Activated naive CD8-positive, alpha-beta T cell treated with anti-CD3 and anti-CD28 coated beads, Interleukin-2, amount 50 U/mL, for 16 hours (primary cell): ENCODE measurements at places on chromosomes 3 and 15.

GRCh38 chr3:191362524-191363090 lies 32.3 kb upstream of the UTS2B start:
- DNase-seq: no peak

DNA sequence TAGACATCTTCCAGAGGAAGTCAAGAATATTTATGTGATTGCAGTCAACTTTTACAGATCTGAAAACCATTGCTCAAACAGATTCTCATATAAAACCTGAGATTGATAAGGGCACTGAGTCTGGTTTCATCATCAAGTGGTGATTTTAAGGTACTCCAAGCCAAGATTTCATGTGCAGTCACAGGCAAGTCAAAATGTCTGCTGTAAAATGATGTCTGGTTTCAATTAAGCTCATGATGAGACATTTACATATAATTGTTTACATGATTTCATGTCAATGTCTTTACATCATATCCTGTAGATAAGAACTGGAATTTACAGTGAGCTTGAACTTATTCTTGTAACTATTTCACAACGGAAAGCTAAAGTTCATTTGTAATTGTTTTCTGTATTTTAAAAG lies 1215.5 kb downstream of the ROBO2 start:
- no peak for DNase-seq

GRCh38 chr3:146747051-146747450 lies 141.9 kb upstream of the PLSCR5 start:
- DNase-seq: no peak

DNA sequence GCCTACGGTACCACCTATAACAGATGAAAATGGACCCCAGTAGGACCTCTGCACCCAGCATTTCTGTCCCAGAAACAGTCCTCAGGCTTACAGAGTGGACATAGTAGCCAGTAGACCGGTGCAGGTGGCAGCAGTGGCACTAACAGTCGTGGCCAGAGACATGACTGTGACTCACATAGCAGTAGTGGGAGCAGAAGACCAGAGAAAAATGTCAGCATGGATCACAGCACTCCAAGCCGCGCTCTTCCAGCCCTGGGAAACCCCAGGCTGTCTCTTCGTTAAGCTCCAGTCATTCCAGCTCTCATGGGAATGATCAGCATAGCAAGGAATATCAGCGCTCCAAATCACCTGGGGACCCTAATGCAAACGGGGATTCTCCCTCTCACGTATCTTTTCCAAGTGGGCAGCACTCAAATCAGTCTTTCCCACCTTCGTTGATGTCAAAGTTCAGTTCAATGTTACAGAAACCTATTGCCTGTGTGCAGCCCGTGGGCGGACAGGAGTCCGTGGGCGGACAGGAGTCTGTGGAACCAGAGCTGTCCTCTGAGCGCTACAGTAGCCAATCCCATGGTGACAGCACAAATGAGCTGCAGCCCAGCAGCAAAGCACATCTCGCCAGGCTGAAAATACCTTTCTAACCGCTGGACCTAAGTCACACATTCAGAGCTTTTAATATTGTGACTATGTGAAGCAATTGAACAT lies 10.5 kb downstream of the BFSP2 start:
- DNase-seq: no peak

GRCh38 chr3:17514597-17514996 lies 227.8 kb downstream of the TBC1D5 start:
- DNase-seq: no peak

DNA sequence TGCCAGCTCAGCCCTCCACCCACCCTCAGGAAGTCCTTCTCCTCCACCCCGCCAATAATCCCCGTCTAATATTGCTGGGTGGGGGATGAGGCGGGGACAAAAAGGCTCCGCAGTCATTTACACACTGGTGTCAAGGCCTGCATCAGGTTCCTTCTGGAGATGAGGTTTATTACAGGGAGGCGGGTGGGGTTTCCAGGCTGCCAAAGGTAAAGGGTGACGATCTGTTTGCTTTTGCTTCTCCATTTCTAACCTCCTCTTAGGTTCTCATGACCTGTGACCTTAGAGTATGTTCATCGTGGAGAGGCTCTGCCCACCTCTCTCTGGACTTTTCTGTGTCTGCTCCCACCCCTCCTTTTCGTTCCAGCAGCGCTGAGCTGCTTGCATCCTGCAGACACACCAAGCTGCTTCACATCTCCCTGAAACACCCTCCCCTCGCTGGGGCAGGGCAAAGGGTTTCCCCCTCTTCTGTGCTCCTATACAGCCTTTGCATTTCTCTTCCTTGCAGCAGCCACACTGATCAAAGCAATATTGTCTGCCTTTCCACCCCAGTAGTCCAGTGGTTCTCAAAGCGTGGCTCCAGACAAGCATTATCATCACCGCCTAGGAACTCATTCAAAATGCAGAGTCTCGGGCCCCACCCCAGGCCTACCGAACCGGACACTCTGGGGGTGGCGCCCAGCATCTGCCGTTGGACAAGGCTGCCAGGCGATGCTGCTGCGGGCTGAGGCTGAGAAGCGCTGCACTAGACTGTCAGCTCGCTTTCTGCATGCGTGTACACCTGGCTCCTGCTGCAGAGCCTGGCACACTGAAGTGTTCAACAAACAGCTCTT lies 26.6 kb downstream of the CA12 start:
- DNase-seq: no peak

- DNase-seq: no peak
Observed at GRCh38 chr3:39065197-39065596, 13.4 kb downstream of the WDR48 start.

DNA sequence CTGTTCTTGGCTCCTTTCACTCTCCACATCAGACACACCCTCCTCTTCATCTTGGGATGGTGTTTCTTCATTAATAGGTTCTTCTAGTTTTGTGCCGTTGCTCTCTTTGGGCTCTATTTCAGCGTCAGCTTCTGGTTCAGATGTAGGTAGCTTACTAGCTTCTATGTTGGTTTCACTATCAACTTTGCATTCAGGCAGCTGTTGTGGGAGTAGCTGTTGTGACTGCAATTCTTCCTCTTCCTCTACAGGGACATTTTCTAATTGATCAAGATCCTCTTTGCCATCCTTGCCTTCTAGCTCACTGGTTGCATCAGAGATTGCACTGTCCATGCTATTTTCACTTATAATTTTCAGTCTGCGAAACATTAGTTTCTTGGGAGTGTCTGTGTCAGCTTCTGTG lies 80.1 kb downstream of the SETD2 start:
- no peak for DNase-seq

DNA sequence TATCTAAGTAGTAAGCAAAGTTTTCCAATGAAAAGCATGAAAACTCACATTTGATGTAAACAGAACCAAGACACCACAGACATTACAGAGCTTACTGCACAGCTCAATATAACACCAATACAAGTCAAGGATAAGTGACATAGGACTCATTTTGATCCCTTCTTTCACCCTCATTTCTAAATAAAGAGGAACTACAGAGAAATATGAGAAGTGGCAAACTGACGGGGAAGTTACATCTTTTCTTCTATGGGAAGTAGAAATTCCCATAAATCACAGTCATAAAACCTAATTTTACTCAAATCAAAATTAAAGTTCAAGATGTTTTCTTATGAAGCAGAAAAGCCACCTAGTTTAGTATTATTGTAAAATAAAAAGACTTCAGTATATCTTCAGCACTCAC lies 3.8 kb downstream of the ATG3 start:
- DNase-seq: no peak

- DNase-seq: no peak
Observed at GRCh38 chr15:44722011-44722410, 10.7 kb downstream of the B2M start.

DNA sequence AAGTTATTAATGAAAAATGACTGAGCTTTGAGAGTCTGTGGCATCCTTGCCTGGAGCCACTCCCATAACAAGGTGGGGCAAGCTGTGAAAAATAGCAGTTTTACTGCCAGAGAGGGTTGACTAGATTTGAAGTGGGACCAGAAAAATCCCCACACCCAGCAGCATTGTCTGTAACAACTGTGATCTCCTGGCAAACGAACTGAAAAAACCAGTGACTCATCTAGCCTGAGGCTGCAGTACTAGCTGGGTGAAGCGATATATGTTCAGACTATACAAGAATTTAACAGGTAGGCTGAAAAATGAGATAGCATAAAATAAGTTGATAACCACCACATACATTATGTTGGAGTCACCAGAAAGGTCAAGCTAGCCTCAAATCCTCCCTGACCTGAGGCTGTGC lies 64.0 kb downstream of the DPH6 start:
- DNase-seq: no peak

DNA sequence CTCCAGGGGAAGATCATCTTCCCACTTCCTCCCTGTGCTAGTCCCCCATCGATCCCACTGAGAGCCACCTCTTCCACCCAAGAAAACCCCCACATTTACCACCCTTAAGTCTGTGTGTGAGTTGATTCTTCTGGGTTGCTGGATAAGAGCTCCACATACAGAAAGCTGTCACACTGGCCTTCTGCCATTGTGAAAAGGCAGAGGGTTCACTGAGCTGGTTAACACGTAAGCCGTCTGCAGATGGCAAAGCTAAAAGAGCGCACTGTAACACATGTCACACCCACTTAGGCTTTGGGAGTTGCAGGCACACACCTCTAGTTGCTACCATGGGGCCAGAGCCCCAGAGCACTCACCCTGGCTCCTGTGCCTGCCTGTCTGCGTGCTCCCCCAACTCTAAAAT lies 309.8 kb upstream of the LRRC3B start:
- no peak for DNase-seq

GRCh38 chr15:69491038-69491505 lies 38.5 kb downstream of the RPLP1 start:
- no peak for DNase-seq

- no peak for DNase-seq
Observed at GRCh38 chr3:63343674-63344073, 65.6 kb downstream of the SYNPR start.

GRCh38 chr3:191254098-191254873 lies 55.2 kb downstream of the OSTN start:
- DNase-seq: no peak

DNA sequence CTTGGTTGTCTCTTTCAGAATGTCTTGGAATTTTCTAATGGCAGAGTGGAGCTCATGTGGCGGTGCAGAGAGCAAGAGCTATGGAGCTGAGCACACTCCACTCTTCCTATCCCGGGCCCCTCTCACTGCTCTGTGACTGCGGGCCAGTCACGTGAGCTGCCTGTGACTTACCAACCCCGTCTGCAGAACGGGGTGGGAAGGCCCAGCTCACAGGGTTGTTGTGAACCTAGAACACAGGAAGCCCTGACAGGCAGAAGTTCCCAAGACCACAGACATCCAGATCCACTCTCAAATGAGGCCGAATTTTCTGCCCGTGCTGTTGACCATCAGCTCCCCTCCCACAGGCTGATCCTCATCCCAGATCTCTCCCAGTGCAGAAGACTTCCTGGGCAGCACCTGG lies 35.5 kb upstream of the PLXNA1 start:
- no peak for DNase-seq

DNA sequence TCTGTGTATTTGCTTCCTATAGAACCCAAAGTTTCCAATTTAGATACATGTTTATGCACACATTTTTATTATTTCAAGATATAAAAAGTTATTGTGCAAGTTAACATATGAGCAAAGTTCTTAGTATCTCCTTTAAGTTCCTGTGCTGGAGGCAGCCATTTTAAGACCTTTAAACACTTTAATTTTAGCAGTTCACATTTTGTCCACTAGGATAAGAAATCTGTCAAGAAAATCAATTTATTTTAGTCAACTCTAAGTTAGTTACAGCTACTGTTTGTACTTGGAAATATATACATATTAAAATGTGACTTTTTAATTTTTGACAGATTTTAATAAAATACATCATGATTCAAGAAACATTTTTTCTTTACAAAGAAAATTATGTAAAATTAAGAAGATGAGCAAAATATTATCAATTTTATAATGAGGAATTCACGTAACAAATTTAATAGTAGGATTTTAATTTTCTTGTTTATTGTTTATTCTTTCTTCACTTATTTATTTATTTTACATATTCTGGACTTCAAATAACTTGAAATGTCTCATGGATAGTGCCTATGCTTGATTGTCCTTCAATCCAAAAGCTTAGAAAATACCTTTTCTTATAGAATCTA lies 402.6 kb upstream of the GBE1 start:
- DNase-seq: no peak

DNA sequence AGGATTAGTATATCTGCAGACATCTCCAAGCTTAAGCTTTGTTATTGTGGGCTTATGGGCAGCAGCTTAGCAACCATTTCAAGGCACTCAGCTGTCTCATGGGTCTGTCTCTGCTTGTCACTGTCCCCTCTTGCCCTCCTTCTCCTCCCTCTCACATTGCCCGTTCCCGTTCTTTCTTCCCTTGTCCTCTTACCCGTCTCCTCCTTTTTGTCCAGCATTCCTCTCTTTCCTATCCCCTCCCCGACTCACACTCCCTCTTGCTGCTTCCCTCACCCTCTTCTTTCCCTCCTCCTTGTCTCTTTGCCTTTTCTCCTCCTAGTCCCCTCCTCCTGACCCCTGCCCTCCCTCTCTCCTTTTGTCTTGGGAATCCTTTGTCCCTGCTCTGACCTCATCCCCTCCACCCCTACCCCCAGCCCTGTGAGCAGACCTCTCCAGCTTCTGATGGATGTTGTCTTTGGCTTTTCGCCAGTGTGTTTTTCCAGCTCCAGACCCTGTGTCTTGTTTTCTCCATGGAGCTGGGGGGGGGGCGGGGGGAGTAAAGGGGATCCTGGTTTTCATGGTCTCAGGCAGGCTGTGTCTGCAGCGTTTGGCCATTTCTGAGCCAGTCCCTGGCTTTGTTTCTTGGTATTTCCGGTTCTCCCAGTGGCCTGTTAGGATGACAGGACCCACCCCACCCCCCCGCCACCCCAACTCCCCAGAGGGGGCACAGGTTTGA lies 47.9 kb upstream of the TRAK1 start:
- no peak for DNase-seq

- DNase-seq: no peak
Observed at GRCh38 chr3:176663837-176664831, 533.1 kb downstream of the TBL1XR1 start.

- DNase-seq: no peak
Observed at GRCh38 chr15:39161096-39161495, 419.8 kb upstream of the THBS1 start.

DNA sequence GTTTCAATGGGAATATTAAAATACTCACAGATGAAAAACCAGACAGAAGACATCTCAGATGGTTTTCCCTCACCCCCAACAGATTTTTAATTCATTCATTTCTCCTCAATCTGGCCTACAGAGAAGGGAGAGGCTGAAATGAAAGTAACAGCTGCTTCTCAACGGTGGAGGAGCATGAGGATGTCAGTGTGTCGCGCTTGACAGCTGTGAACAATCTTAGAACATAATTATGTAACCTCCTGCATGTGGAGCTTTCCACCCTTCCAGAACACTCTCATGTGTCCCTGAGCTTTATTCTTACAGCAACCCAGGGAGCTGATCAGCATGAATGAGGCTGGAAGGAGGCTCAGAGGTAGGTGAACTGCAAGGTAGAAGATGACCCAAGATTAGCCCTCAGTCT lies 52.7 kb downstream of the MB21D2 start:
- DNase-seq: no peak

GRCh38 chr3:122100591-122101463 lies 45.7 kb downstream of the CD86 start:
- no peak for DNase-seq

GRCh38 chr3:32423534-32423933 lies 31.9 kb downstream of the CMTM7 start:
- no peak for DNase-seq
